ENCODE measurements at places on chromosomes 1 and 21.

- no peak for DNase-seq
Observed at GRCh38 chr1:12001249-12001917, 17.9 kb upstream of the MIIP start.

DNA sequence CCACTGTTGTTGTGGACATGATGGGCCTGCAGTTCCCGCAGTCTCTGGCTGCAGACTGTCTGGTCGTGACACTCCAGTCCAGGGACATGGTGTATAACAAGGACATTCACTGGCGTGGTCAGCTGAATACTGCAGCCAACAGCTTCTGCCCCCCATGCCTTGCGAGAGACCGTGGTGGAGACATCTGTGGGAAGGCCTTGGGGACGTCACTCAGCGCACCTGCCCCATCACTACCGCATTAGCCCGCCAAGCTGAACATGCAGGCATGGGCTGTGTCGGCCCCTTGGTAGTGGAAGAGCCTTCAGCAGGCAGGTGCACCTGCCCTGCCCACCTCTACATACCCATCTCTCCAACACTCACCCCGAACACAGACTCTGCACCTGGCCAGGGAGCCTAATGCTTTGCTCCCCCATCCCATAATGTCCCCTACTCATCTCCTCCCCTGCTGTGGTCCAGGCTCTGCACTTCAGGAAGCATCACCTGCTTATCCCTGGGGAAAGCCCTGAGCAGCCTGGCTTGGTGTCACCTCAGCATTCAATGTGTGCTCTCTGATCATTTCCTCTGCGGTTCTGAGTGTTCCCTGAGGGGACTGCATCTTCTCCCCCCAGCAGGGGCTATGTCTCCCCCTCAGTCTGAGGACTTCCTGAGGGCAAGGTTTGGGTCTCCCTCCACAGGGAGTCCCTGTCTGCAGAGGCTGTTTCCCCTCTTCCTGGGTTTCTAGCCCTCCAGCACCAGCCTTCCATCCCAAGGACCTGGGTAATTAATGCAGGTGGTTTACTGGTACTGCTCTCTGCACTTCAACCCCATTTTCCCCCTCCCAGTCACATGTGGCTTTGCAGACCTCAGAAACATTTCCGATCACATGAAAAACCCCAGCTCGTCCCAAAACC, 3.2 kb downstream of the PGLYRP4 start:
- no peak for DNase-seq

- DNase-seq: no peak
Observed at GRCh38 chr21:44444286-44444931, 10.9 kb upstream of the LRRC3 start.

DNA sequence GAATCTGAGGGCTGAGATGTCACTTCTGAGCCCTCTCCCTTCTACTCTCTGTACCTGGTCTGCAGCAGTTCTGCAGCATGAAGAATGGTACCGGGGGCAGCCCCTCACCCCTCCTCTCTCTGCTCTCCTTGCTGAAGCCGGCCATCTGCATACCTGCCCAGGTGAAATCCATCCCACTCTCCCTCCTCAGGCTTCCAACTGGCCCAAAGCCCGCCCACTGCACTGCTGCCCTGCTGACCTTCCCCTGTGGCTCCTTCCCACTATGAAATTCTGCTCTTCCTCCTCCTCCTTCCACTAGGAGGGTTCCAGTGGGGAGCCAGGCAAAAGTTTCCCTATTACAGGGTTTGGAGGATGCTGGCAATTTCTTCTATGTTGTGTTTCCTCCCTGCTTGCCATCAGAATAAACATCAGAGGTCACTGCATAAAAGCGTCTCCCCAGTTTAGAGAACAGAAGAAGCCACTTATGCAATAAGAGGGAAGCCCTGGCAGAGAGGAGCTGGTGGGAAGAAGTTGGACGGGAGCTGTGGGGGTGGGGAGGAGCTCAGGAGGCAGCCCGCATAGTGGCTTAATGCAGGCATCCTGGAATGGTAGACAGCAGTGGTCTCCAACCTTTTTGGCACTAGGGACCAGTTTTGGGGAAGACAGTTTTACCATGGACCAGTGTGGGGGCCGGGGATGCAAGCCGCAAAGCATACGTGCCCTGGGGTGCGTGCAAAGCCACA, 30.3 kb downstream of the TMCO4 start:
- no peak for DNase-seq

DNA sequence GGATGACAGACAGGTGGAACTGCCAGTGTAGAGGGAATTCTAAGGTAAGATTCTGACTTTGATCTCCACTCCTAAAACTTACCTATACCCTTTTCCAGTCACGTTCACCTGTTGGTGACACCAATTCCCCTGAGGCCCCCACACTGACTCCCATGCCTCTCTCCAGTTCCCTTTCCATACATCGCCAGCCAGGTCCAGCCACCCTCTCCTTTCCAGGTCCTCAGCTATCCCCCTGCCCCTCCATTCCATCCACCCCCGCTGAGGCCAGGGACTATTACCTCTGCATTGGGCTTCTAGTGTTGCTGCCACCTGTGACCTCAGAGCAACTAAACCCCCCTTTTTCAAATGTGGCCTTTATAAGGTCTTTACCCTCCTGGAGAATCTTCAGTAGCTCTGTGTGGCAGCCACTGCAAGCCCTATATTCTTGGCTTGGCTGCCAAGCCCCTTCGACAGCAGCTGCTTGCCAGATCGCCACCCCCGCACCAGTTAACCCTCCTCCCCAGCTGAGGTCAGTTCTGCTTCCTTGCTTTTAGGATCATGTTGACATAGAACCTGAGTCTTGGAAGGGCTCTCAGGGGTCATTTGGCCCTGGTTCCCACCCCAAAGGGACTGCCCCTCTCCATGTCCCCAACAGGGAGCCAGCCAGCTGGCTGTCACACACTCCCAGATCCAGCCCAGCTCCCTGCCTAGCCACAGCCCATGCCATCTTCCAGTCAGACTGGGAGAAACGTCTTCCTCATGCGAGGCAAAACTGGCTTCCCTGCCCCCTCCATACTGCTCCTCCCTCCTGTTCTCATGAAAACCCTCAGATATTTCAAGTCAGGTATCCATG, 14.7 kb downstream of the CSF1 start:
- DNase-seq: no peak

- no peak for DNase-seq
Observed at GRCh38 chr1:96863449-96863848, 141.9 kb downstream of the PTBP2 start.

- no peak for DNase-seq
Observed at GRCh38 chr1:185581961-185582725, 152.0 kb upstream of the HMCN1 start.

- no peak for DNase-seq
Observed at GRCh38 chr1:10380594-10381275, 18.1 kb upstream of the PGD start.

DNA sequence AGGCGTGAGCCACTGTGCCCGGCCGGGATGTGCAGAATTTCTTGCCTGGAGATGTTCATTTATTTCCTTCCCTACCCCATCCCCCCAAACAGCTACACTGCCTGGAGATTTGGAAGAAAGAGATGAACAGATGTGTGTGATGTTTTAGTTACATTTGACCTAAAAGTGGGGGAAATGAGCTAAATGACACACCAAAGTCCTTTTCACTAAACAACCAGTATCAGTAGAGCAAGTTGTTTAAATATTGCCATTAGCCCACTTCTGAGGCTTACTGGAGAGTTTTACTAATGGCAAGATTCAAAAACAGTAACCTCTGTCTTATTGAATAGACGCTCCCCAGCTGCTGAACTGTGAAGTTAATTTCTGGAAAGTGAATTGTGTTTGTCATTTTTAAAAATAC, 100.1 kb downstream of the RUNX1 start:
- DNase-seq: no peak

- no peak for DNase-seq
Observed at GRCh38 chr1:116067566-116067890, 43.7 kb upstream of the MAB21L3 start.

- no peak for DNase-seq
Observed at GRCh38 chr1:39047374-39048229, 21.5 kb downstream of the NDUFS5 start.

- no peak for DNase-seq
Observed at GRCh38 chr1:193753038-193753756, 566.8 kb upstream of the B3GALT2 start.

GRCh38 chr1:206649261-206649921, 14.1 kb downstream of the DYRK3 start:
- no peak for DNase-seq

- DNase-seq: no peak
Observed at GRCh38 chr1:238176441-238176840, 285.7 kb upstream of the ZP4 start.

- DNase-seq: peak; percentile 97
Observed at GRCh38 chr1:209883341-209883971, 54.6 kb upstream of the SYT14 start.

GRCh38 chr1:54940042-54940441, 40.4 kb upstream of the TMEM61 start:
- DNase-seq: peak; percentile 35

DNA sequence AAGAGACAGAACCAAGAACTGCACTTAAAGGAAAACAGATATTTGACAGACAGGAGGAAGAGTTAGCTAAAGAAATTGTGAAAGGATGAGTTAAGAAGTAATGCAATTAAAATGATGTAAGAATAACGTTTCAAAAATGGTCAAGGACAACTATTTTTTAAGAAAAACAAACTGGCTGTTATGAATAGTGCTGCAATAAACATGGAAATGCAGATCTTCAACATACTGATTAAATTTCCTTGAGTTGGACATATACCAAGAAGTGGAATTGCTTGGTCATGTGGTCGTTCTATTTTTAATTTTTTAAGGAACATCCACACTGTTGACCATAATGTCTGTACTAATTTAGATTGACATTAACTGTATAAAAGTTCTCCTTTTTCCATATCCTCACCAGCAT, 23.1 kb upstream of the PHTF1 start:
- no peak for DNase-seq

DNA sequence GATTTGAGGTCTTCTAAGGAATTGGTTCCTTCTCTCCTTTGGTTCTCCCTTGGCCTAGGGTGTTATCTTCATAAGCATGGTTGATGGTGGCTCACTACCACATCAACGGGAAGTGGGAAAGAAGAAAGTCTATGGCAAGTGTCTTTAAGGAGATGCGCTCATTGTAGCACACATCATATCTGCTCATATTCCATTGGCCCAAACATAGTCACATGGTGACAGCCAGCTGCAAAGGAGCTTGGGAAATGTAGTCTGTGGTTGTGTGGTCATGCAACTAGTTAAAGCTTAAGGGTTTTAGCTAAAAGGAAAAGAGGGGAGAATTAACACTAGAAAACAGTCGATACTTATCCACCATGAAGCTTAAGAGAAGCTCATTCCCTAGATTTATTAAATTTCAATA, 11.4 kb upstream of the MRPS6 start:
- no peak for DNase-seq

DNA sequence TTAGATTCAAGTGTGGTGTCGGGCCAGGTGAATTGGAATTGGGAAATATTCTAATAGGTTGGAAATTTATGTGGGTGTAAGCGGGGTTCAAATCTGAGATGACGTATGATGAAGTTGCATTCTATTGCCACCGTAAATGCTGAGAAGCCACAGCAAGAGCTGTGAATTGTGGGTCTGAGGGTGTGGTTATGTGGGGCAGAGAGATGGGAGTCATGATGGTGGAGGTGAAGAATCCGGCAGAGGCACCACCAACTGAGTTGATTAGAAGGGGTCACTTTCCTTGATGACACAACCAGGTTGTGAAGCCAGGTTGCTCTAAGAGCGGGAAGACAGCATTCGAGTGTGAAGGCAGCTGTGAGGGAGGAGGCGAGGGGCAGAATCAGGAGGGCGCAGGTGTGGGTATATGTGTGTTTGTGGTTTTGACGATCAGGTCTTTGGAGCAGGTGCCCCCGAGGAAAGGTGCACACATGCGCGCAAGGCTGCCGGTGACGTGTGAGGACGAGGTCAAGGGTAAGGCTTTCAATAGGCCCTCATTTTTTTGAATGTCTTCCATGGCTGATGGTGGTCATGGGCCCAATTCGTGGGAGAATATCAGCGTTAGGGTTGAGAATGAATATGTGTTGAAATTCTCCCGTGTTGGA, 18.7 kb downstream of the LRRC3 start:
- no peak for DNase-seq

GRCh38 chr1:71647513-71648300, 566.9 kb upstream of the ZRANB2 start:
- DNase-seq: no peak

- DNase-seq: no peak
Observed at GRCh38 chr1:165452336-165453130, 7.6 kb upstream of the RXRG start.

- DNase-seq: no peak
Observed at GRCh38 chr21:23887725-23888306, 1719.5 kb downstream of the MRPL39 start.

- DNase-seq: no peak
Observed at GRCh38 chr1:218456444-218456843, 111.3 kb downstream of the TGFB2 start.

GRCh38 chr1:14442669-14443068, 155.8 kb upstream of the KAZN start:
- DNase-seq: no peak

DNA sequence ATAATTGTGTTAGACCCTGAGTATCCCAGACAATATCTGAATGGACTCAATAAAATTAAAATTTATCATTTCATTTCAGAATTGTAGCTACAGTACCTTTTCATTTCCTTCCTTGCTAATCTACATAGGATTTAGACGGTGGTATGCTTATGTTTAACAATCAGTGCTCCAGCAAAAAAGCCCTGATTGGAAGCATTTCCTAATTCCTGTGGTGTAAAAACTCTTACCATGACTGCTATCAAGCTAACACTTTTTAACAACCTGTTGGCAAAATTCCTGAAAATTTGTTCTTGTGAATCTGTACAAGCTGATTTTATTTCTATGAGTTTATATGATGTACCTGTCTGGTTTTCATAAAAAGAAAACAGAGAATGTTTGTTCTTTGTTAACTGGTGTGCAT, 5.2 kb upstream of the FNBP1L start:
- no peak for DNase-seq

DNA sequence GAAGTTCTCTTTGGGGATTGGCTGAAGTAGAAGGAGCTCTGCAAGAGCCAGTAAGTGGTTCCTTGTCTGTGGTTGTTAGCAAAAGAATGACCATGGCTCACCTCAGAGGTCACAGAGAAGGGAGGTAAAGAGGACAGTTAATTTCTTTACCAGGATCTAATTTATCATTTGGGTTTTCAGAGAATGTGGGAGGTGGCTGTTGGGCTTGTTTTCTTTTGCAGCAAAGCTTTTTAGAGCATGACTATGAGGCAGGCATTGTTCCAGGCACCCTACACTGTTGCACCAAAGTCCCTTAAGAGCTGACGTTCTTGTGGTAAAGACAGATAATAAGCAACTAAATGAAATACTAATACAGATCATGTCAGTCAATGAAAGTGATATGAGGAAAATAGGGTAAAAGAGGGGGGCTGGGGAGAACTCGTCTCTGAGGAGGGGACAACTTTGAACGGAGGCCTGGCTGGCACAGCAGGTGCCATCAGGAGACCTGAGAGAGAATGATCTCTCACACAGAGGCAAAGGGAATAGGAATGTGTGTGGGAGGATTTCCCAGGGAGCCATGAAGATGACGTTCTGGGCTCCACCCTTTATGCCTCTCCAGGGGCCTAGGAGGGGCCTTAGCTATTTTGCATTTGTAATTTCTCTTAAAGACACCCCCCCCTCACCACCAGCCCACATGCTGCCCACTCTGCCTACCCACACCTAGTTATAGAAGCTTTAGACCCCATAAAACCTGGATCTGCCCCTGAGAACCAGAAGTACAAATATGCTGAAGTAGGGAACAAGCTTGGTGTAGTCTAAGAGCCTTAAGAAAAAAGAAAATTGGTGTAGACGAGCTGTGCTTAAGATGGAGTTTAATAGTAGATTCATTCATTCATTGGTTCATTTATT, 177.5 kb downstream of the ROR1 start:
- no peak for DNase-seq

- DNase-seq: peak; percentile 50
Observed at GRCh38 chr21:37220433-37220980, 46.6 kb downstream of the VPS26C start.
